Amniotic stem cell (primary cell): ENCODE measurements at places on chromosomes 13 and 19.

GRCh38 chr13:49636705-49637104, 8.4 kb downstream of the ARL11 start:
- DNase-seq: no peak

- DNase-seq: no peak
Measured at GRCh38 chr13:44302233-44302632, 71.4 kb upstream of the SERP2 start.

DNA sequence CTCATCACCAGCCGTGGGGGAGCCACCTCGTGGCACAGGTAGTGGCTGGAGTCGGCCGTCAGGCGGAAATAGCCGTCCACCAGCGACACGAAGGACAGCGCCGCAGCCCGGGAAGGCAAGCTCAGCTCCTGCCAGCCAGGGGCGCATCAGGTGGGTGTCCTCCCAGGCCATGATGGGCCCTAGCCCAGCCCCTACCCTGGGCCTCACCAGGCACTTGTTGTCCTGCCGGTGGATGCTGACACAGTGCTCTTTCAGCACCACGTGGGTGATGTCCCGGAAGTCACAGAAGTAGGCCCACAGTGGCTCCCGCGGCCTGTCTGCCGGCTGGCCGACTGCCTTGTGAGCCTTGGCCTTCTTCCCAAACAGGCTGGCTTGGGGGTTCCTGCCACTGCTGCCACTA, 15.7 kb downstream of the TYK2 start:
- no peak for DNase-seq

DNA sequence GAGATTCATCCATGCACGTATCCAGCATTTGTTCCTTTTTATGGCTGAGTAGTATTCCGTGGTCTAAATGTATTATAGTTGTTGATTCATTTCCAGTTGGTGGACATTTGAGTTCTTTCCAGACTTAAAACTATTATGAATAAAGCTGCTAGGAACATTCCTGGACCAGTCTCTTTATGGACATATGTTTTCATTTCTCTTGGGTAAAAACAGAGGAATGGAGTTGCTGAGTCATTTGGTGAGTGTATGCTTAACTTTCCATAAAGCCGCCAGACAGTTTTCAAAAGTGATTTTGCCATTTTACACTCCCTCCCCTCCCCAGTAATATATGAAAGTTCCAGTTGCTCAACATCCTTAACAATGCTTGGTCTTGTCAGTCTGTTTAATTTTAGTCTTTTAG, 116.4 kb downstream of the TSHZ3 start:
- DNase-seq: peak; percentile 81

DNA sequence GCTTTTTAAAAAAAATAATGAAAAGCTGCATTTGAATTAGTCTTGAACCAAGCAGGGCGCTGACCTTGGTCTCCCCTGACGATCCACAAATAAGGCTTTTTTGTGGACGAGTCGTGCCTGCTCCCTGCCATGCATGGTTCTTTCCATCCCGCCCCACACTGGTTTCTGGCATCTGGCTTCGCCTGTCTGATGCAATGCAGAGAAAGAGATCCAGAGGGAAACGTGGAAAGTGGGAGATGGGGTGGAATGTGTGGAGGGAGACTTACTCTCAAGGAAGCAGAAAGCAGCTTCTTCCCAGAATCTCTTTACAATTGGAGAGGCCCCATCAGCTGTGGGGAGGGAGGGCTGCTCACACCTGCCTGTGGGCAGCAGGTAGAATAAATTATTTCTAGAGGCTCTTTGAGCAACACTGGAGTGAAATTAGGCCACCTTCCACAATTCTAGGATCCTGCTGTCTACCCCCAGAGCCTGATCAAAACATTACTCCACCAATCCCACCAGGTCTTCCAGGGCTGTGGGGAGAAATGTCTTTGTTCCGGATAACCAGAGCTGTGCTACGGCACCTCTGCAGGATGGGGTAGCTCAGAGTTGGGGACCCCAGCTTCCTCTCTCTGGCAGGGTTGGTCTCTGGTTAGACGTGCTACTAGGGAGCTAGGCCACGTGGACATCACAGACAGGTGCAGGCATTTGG, 183.5 kb downstream of the UQCRFS1 start:
- DNase-seq: no peak

- no peak for DNase-seq
Measured at GRCh38 chr13:61463024-61463423, 47.4 kb upstream of the PCDH20 start.

DNA sequence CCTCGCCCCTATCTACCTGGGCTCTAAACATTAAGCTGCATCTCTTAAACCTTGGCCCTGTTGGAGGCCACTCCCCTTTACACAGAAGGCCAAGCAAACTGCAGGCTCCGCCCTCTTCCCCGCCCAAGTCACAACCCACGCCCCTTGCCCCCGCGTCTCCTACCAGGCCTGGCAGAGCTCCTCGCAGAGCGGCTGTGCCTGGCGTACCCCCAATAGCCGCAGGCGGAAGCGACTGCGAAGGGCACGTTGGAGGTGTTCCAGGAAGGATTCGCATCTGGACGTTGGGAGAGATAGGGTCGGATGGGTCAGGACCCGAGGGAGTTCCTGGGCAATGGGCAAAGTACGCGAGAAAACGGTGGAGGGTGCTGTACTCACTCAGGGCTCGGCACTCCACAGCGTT, 5.9 kb downstream of the RTBDN start:
- DNase-seq: no peak

DNA sequence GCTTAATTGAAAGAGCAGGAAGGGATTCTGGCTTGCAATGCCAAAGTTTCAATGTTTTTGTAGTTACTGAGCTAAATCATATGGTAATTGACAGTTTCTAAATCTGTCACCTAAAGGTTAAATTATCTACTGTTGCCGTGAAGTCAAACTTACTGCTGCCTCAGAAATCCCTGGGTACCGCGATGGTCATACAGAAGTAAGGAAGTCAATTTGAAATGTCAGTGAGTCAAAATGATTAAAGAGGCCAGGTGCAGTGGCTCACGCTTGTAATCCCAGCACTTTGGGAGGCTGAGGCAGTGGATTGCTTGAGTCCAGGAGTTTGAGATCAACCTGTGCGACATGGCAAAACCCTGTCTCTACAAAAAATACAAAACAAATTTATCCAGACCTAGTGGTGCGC, 48.8 kb upstream of the TPM4 start:
- DNase-seq: no peak

GRCh38 chr13:26372747-26373146, 118.8 kb downstream of the CDK8 start:
- no peak for DNase-seq
